Heart left ventricle (tissue), 16 donors: ENCODE measurements at places on chromosomes 1 and 21. TPM values are rescaled to one million over a fixed set of nuclear protein-coding genes. Genes with fewer than 3 reads are reported as not detected.
A peak's percentile ranks its signal among the peaks of the same experiment; 100 is the strongest.

DNA sequence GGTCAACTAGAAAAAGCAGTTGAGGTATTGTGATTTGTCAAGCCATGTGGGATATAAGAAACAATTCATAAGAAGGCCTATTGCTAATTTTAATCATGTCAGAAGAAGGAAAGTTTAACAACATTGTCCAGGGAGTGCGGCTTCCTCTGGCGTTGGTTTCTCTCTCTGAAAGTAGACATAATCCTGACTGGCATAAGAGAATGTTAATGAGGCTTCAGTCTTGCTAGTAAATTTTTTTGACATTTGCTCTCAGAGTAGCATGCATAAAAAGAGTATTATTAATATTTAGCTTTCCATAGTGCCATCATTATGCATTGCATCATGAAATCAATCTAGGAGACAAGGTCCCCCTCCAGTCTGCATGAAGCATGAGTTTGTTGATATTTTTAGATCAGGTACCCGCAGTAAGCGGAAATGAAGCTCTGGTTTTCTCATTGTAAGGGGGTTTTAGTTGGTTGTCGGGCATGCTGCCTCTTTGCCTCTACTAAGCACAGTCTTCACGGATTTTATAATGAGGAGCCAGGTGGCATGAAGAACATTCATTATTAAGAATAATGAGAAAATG, 12.8 kb upstream of the PRDM2 start:
- no peaks in the 10 kb centered on the region for H3K4me1 ChIP-seq
- no peak overlapping the region for H3K27ac ChIP-seq
- H3K36me3 ChIP-seq, result no peaks in the 10 kb centered on the region
- H3K27me3 ChIP-seq, result no peaks in the 10 kb centered on the region
- H3K4me3 ChIP-seq, result no peak overlapping the region

DNA sequence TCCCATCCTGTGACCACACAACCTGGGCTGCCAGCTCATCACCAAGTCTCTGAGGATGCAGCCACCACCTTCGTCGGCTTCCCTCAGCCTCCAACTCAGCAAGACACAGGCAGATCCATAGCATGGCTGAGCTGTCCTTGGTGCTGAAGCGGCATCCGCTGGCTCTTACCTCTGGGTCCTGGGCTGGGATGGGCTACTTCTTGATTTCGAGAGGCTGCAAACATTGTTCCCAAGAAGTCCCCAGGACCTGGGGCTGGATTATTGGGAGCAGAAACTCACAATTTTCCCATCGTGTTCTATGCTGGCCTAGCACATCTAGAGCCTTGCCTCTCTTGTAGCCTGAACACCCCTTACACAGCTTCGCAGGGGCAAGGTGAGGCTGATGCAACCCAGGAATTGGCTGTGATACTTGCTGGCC, 24.9 kb upstream of the C1QA start:
- H3K36me3 ChIP-seq, result no peaks in the 10 kb centered on the region
- no peak overlapping the region for H3K27ac ChIP-seq
- peak; percentile 49 for DNase-seq
- no peaks in the 10 kb centered on the region for H3K27me3 ChIP-seq
- no peak overlapping the region for H3K4me3 ChIP-seq

DNA sequence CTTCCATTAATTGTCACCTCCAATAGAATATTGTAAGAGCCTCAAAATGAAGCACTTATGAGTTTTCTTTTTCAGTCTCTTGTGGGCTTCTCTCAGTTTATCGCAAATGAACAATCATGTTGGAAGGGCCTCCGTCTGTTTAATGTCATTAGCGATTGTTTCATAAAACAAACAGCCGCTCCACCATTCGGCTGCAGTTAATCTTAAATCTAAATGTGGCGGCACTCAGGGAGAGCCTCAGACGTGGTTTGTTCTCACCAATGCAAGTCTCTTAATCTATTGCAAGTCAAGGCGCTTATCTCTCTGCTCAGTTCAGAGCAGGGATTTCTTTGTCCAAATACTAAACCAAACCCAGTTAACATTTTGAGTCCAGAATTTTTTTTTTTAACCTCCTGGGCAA, 34.9 kb upstream of the ESRRG start:
- no peaks in the 10 kb centered on the region for H3K36me3 ChIP-seq
- no peak overlapping the region for H3K4me3 ChIP-seq
- H3K4me1 ChIP-seq, result no peaks in the 10 kb centered on the region
- no peaks in the 10 kb centered on the region for H3K27me3 ChIP-seq
- no peak overlapping the region for H3K27ac ChIP-seq

GRCh38 chr1:205285381-205286101, 36.0 kb downstream of the NUAK2 start:
- no peak overlapping the region for H3K4me3 ChIP-seq
- H3K27me3 ChIP-seq, result no peaks in the 10 kb centered on the region
- peaks cover 17% of the 10 kb centered on the region for H3K4me1 ChIP-seq
- no peaks in the 10 kb centered on the region for H3K36me3 ChIP-seq
- DNase-seq, result no peak

- H3K27me3 ChIP-seq, result no peaks in the 10 kb centered on the region
- no peak overlapping the region for H3K4me3 ChIP-seq
- H3K27ac ChIP-seq, result peak overlapping the region; percentile 82
- peaks cover 44% of the 10 kb centered on the region for H3K4me1 ChIP-seq
- no peak for DNase-seq
Measured at GRCh38 chr21:45409466-45410150, 4.6 kb downstream of the COL18A1 start.

- peaks cover 50% of the 10 kb centered on the region for H3K4me1 ChIP-seq
- H3K36me3 ChIP-seq, result no peaks in the 10 kb centered on the region
- H3K4me3 ChIP-seq, result no peak overlapping the region
- no peak for DNase-seq
- H3K27ac ChIP-seq, result no peak overlapping the region
- H3K27me3 ChIP-seq, result no peaks in the 10 kb centered on the region
Measured at GRCh38 chr1:230138561-230139239, 71.7 kb downstream of the GALNT2 start.

GRCh38 chr1:219465212-219466093, 147.5 kb downstream of the ZC3H11B start:
- H3K36me3 ChIP-seq, result no peaks in the 10 kb centered on the region
- no peak for DNase-seq
- H3K4me3 ChIP-seq, result no peak overlapping the region
- no peak overlapping the region for H3K27ac ChIP-seq
- H3K27me3 ChIP-seq, result no peaks in the 10 kb centered on the region
- no peaks in the 10 kb centered on the region for H3K4me1 ChIP-seq

Gene ST6GALNAC3
- total RNA-seq, result 7.7 TPM

Gene SLFNL1
- 0.11 TPM for total RNA-seq

DNA sequence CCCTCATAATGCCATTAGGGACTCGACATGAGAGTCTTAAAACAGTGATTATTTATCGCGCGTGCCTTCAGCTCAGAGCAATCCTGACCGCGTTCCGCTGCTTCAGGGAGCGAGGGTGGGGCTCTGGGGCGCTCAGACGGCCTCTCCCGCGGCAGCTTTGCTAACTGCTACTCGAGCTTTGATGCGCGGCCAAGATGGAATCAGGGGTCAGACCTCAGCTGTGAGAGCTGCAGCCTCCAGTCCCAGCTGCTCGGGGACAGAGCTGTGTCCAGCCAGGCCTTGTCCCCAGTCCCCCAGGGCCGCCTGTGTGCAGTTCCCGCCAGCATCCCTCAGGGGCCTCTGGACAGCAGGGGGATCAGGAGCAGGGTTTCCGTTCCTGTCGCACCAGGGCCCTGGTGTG, 104.6 kb upstream of the TTC34 start:
- DNase-seq, result peak; percentile 32
- no peaks in the 10 kb centered on the region for H3K4me1 ChIP-seq
- H3K27me3 ChIP-seq, result peaks cover 8% of the 10 kb centered on the region

GRCh38 chr1:224780736-224781135, 148.7 kb upstream of the DNAH14 start:
- H3K27ac ChIP-seq, result no peak overlapping the region
- DNase-seq, result no peak
- peaks cover 10% of the 10 kb centered on the region for H3K4me1 ChIP-seq
- no peak overlapping the region for H3K4me3 ChIP-seq
- H3K27me3 ChIP-seq, result no peaks in the 10 kb centered on the region

- no peak overlapping the region for H3K27ac ChIP-seq
- DNase-seq, result no peak
- H3K27me3 ChIP-seq, result no peaks in the 10 kb centered on the region
Measured at GRCh38 chr1:77680173-77680572, 2.3 kb downstream of the ZZZ3 start.

- no peaks in the 10 kb centered on the region for H3K36me3 ChIP-seq
- no peak overlapping the region for H3K4me3 ChIP-seq
- peaks cover 66% of the 10 kb centered on the region for H3K4me1 ChIP-seq
- peak; percentile 66 for DNase-seq
Measured at GRCh38 chr1:235079443-235080296, 49.0 kb downstream of the TOMM20 start.

Gene OR10Z1
- total RNA-seq, result not detected

Gene HSD3B1
- total RNA-seq, result not detected

- no peaks in the 10 kb centered on the region for H3K4me1 ChIP-seq
- no peaks in the 10 kb centered on the region for H3K27me3 ChIP-seq
- H3K4me3 ChIP-seq, result no peak overlapping the region
Measured at GRCh38 chr1:192513697-192514096, 61.9 kb upstream of the RGS1 start.

DNA sequence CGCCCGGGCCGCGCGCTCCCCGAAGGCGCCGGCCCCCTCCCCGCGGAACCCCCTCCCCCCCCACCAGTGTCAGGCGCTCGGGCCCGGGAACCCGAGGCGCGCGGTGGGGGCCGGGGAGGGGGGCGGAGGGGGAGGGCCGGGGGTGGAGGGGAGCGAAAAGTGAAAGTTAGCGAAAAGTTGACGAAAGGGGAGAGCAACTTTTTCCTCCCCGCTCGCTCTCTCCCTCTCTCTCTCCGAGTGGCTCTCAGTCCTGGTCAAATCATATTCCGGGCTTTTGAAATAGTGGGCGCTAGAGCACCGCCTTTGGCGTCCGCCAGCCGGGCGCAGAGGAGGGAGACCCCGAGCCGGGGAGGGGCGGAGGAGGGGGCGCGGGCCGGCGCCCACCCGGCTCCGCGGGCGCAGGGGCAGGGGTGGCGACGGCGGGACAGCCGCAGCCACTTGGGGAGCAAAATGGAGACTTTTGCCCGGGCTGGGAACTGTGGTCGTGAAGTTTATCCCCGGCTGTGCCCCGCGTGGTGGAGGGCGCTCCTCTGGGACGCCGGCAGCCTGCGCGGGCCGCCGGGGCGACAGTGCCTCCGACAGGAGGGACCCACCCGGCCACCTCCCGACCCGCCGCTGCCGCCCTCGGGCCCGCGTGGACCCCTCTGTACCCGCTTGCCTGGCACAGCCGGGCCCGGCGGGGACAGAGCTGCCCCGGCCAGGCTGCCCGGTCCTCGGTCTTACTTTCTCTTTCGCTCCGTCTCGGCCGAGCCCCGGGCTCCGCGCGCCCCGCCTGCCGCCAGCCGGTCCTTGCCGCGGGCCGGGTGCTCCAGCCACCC, 697 bp downstream of the PRDM16 start:
- peak overlapping the region; percentile 84 for H3K4me3 ChIP-seq
- DNase-seq, result peak; percentile 63
- H3K4me1 ChIP-seq, result peaks cover 57% of the 10 kb centered on the region
- H3K36me3 ChIP-seq, result no peaks in the 10 kb centered on the region
- peaks cover 32% of the 10 kb centered on the region for H3K27me3 ChIP-seq

DNA sequence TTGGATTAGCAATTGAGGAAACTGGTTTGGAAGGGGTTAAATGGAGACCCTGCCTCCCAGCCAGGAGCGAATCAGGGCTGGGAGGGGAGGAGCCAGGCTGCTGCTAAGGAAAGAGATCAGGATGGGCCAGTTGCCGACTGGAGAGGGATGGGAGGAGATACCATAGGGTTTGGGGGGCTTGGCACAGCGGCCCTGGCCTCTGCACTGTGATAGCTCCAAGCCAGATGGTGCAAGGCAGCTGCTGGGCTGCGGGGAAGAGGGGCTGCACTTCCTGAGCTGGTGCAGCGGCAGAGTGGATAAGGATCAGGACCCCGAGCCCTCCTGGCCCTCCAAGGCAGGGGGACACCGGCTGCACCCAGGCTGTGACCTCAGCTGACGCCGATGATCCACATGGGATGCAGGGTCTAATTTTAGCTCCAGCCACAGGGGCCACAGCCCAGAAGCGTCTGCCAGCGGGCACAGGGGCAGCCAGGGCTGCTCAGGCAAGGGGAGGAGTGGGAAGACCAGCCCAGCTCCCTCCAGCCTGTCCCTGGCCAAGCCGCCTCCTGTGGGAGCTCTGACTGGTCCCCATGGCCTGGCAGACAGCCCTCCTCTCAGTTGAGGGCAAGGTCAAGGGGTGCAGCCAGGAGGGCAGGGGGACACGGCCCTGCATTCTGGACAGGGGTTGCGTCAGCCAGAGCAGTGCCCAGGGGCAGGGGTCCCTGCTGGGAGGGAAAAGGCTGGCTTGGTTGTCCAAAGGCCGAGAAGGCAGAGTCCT, at the start of gene EXTL1:
TSS of gene EXTL1 (plus strand) at position 129 of the 757 bp plus-strand sequence. CDS start 872 bp downstream, outside the sequence.
- no peaks in the 10 kb centered on the region for H3K27me3 ChIP-seq
- H3K36me3 ChIP-seq, result no peaks in the 10 kb centered on the region
- H3K27ac ChIP-seq, result peak within 1 kb of the TSS; percentile 75
- H3K4me1 ChIP-seq, result peaks cover 74% of the 10 kb centered on the region
- peak; percentile 89 for DNase-seq

Gene PGLYRP3
- total RNA-seq, result not detected

DNA sequence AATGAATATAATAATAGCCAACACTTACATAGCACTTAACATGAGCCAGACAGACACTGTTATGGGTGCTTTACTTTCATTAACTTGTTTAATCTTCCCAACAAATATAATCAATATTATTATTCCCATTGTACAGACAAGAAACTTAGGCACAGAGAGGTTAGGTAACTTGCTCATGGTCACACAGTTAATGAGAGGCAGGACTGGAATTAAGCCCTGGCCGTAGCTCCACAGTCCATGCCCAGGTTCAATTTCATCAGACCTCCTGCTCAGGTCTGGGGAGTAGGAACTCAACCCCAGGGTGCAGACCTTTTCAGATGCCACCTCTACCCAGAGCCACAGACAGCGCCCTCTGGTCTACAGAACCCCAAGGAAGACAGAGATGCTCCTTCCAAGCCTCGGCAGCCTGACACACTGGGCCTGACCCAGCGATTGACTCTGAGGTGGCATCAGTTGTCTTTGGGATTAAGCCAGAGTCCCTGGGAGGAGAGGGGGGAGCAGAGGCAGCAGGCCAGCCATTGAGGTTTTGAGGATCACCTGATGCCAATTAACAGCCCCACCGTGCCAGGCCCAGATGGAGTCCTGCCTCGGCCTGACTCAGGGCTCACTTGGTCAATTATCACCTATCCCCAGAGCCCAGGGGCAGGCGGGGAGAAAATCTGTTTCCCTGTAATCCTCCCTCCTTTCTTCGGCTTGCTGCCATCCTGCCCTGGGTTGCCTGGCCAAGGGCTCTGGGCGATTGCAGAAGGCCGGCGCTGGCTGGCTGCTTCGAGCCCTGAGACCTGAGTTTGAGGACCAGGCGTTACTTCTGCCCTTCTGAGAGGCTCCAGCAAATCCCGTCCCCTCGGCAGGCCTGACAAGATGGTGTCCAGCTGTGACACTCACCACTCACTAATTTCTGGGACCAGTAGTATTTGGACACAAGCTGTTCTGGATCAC, 116.7 kb downstream of the LACTBL1 start:
- H3K36me3 ChIP-seq, result no peaks in the 10 kb centered on the region
- no peak for DNase-seq
- no peaks in the 10 kb centered on the region for H3K27me3 ChIP-seq
- no peak overlapping the region for H3K4me3 ChIP-seq
- no peaks in the 10 kb centered on the region for H3K4me1 ChIP-seq
- H3K27ac ChIP-seq, result no peak overlapping the region

GRCh38 chr1:21891621-21892479, 45.3 kb downstream of the HSPG2 start:
- H3K36me3 ChIP-seq, result peaks cover 95% of the 10 kb centered on the region
- H3K4me1 ChIP-seq, result peaks cover 26% of the 10 kb centered on the region
- H3K27ac ChIP-seq, result no peak overlapping the region
- no peaks in the 10 kb centered on the region for H3K27me3 ChIP-seq
- DNase-seq, result no peak
